ENCODE measurements at places on chromosomes 5 and 9.

DNA sequence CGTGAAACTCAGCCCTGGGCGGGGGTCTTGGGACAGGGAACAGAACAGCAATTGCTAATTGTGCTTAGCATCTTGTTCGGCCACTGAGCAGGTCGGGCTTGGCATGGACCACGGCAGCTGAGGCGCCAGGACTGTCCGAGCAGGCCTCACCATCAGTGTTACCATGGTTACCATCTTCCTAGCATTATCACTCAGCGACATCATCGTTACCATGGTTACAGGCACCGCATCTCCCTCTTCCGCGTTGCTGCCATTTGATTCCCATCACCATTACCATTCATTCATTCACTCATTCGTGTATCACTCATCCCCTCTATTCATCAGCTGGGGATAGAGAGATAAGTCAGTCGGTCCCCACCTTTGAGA, 81.0 kb upstream of the ZBTB43 start:
- no peak for DNase-seq

DNA sequence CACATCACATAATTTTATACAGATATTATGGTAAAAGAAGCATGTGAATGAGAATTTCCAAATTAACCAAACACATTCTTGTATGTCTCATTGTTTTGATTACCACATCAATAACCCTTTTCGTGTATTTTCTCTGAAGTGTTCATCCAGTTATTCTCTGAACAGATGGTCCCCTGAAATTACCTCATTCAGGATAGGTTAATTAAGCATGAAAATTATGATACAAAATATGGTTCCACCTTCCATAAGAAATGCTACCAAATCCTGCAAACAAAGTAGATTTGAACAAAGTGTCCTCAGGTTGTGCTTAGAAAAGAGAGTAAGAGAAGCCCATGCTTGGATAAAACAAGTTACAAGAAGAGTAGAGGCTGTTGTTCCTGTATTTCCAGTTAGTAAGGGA, 83.1 kb upstream of the LMNB1 start:
- DNase-seq: no peak

DNA sequence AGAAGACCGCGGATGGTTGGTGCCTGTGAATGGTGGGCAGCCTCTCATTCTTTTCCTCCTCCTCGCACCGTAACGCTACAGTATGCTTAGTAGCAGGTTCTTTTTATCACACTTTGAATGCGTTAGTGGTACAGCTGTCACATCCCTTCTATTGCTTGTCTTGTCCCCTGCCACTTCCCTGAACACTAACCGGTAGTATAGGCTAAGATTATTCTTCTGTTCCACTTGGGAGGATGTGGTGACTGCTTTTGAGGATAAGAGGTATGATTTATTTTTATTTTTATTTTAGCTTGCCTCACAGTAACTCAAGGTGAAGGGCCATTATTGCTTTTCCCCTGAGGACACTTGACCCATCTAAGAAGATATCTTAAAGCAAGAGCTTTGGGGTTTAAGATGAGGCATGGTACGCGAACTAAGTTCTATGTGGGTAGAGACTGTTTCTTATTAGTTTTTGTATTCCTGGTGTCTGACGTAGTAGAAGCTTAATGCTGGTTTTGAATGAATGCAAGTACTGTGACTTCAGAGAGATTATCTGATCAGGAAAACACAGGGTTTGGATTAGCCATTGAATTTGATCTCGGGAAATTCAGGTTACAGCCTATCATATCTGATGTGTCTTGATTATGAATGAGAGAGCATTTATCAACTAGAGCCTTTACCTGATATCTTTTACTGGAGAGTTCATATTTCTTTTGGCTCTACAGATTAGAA, 951 bp downstream of the UNC13B start:
- no peak for DNase-seq

GRCh38 chr5:93477816-93478215, 103.2 kb downstream of the NR2F1-AS1 start:
- no peak for DNase-seq

DNA sequence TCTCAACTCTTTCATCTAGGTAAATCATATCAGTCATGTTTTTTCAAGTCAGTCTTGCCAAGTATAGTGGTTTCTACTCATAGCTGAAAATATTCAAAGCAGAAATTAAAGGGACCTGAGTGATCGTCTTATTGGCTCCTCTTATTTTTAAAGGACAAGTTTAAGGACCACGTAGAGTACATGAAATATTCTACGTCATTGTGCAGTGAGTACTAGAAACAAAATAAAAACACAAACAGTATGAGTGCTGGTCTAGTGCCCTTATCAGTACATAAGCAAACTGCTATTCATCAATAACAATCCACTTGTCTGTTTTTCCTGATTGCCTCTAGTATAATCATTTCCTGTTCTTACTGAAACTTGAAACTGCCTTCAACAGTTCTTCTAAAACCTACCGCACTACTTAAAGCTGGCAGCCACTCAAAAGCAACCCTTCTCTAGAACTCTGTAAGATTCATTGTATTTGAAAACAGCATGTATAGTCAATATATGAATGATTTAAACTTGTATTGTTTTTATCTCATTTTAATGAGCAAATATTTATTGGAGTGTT, 853.7 kb downstream of the TAF11L14 start:
- no peak for DNase-seq

DNA sequence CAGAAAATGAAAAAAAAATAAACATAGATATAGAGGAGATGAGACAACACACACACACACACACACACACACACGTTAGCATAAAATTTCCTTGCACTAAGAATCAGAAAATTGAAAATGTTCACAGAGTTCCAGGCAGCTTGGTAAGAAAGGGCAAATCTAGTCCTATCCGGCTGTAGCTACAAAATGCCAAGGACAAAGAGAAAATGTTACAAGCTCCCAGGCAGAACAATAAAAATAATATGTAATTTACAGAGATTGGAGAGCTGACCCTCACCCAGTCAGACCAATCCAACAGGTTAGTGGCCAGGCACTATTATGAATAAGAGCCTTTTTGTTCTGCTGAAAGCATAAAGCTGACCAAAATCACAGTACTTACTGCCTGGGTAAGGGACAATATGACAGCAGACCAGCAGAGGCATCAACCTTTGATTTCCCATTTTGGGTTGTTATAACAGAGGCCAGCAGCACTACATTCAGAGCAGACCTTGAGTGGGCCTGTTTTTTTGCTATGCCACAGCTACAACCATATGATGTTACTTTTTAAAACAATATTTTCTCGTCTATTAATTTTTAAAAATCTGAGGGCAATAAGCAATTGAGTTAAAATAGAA, 892.6 kb downstream of the TAF11L14 start:
- no peak for DNase-seq
